Neuronal stem cell (in vitro differentiated cells): ENCODE measurements at places on chromosomes 1 and 21.

DNA sequence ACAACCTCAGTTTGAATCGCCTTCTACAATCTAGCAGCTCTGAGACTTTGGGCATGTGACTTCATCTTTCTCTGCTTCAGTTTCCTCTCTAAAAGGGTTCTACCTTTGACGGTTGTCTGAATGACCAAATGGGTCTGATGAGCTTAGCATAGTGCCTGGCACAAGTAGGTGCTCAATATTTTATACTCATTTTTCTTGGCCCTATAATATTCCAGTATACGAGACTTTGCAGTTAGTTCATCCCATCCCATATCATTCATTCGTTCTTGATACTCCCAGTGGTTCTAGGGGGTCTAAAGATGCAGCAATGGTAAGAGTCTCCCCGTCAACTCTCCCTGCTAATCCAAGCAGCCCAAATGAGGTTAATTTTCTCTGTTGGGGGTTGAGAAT, 67.6 kb downstream of the ALPL start:
- no peak for DNase-seq
- H3K4me1 ChIP-seq: peaks cover 19% of the 10 kb centered on the region
- no peak overlapping the region for H3K4me3 ChIP-seq
- H3K27ac ChIP-seq: no peak overlapping the region
- H3K27me3 ChIP-seq: no peaks in the 10 kb centered on the region
- H3K36me3 ChIP-seq: no peaks in the 10 kb centered on the region

DNA sequence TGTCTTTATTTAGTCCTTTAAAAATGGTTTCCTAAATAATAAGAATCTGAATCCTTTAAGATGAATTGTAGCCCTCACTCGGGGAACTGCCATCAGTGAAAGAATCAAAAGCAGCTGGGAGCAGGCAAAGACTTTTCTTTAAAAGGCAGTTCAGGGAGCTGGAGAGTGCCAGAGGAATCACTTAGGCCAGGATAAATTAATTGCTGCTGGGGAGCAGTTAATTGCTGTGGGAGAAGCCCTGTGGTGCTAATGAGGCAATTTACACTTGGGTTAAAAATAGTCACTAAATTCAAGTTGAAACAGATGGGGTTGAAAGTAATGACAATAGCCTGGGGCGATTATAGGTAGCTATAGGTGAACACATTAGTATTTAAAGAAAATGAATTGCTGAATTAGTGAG, 38.7 kb upstream of the COL24A1 start:
- H3K4me3 ChIP-seq: no peak overlapping the region
- peaks cover 4% of the 10 kb centered on the region for H3K4me1 ChIP-seq
- no peaks in the 10 kb centered on the region for H3K36me3 ChIP-seq
- H3K27me3 ChIP-seq: no peaks in the 10 kb centered on the region
- H3K27ac ChIP-seq: peak overlapping the region; percentile 52
- DNase-seq: peak; percentile 14

GRCh38 chr1:65958561-65959350, 166.1 kb downstream of the PDE4B start:
- peak; percentile 59 for DNase-seq
- H3K4me3 ChIP-seq: no peak overlapping the region
- H3K27ac ChIP-seq: no peak overlapping the region

GRCh38 chr1:67571406-67571805, 113.6 kb upstream of the GADD45A start:
- H3K4me3 ChIP-seq: no peak overlapping the region
- no peak for DNase-seq
- no peaks in the 10 kb centered on the region for H3K27me3 ChIP-seq

DNA sequence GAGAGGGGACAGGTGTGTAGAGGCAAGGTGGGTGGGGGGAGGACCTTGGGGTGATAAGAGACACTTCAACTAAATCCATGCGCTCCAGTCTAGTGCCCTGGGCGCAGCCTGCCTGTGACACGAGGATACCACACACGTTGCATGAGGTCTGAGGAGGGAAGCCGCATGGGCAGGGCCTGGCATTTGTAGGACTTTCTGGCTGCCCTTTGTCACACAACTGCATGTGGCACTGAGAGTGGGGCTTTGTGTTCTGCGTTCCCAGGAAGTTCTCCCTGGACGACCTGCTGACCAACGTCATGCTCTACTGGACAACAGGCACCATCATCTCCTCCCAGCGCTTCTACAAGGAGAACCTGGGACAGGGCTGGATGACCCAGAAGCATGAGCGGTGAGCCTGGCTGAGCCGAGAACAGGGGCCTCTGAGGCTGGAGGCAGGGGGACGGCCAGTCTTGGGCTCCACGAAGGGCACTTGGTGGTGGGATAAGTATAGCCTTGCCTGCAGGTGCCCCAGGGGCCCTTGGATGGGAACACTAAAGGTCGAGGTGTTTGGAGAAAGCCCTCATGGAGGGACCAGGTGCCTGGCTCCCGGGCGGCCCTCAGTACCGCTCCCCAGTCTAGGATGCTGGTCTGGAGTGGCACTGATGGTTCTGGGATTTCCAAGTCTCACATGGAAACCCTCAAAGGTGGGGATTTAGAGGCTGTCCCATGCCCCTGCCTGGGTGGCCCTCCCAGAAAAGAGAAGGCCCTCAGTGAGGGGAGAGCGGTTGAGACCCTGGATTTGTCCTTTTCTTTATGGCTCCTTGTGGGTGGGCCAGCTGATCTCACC, 34.5 kb downstream of the EPHX1 start:
- no peaks in the 10 kb centered on the region for H3K4me1 ChIP-seq
- no peaks in the 10 kb centered on the region for H3K27me3 ChIP-seq
- peaks cover 58% of the 10 kb centered on the region for H3K36me3 ChIP-seq
- no peak for DNase-seq

DNA sequence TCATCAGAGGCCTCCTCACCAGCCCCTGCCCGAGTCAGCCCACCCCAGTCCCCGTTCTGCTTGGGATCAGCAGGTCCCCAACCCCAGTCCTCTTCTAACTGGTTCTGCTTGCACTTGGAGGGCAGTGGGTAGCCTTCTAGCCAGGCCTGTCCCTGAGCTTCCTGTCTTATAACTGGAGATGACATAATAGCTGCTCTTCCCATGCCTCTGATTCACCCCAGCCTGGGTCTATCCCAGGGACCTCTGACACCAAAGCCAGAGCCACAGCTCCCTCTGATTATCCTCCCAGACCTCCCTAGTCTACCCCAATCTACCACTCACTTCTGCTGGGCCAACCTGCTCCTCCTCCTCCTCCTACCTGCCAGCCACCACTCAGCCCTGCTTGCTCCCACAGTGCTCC, 31.4 kb downstream of the IQGAP3 start:
- no peak overlapping the region for H3K27ac ChIP-seq
- H3K4me3 ChIP-seq: no peak overlapping the region
- no peaks in the 10 kb centered on the region for H3K4me1 ChIP-seq
- peaks cover 97% of the 10 kb centered on the region for H3K36me3 ChIP-seq
- no peak for DNase-seq

DNA sequence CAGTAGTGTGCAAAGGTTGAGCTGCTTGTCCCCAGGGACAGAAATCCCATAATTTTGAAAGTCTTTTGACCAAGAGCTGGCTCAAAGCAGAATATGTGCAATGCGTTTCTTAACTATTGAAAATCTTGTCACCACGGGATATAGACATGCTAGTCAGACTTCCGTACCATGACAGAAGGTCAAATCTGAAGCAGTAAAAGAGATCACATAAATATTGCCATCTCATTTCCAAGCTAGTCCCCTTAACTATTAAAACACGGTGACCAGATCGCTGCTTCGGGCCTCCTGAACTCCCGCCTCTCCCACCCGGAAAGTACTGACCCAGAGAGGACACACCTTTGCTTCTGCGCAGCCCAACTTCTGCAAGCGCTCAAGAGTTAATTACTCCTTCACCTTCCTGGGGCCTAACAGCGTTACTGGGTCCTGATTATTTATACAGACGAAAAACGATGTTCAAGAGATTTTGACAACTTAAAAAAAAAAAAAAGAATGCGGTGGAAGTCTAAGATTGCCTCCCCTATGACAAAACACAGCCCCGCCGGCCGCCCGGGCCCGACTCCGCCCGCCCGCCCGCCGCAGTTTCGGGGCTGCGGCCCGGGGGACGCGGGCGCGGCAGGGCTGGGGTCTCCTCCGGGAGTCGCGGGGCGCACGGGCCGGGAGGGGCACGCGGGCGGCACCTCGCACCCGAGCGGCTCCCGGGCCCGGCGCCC, 692 bp downstream of the SORT1 start:
- H3K4me1 ChIP-seq: peaks cover 33% of the 10 kb centered on the region
- no peaks in the 10 kb centered on the region for H3K27me3 ChIP-seq
- peak overlapping the region; percentile 99 for H3K4me3 ChIP-seq
- no peak for DNase-seq

GRCh38 chr1:206834711-206835110, 30.7 kb upstream of the IL20 start:
- H3K4me3 ChIP-seq: no peak overlapping the region
- no peak overlapping the region for H3K27ac ChIP-seq
- no peaks in the 10 kb centered on the region for H3K36me3 ChIP-seq
- H3K4me1 ChIP-seq: no peaks in the 10 kb centered on the region

DNA sequence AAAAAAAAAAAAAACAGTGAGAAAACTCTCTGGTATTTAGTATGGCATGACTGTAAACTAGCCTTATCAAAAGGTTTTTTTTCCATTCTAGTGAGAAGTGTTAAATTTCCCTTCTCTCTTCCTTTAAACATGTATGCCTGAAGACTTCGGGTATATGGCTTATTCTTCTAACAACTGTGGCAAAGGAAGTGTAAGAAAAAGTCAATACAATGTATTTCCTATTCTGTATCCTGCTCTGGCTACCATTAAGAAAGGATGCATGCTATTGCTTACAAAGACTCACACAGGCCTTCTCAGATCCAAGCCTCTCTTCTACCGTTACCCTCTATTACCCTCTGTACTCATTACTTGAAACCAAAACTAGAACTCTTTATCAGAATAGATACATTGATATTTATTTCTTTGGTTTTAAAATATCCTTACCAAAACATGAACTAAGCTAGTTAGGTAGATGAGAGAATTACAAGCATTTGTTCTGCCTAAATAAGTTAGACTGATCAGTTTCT, 8.4 kb downstream of the CEPT1 start:
- no peak overlapping the region for H3K27ac ChIP-seq
- H3K27me3 ChIP-seq: no peaks in the 10 kb centered on the region
- H3K36me3 ChIP-seq: peaks cover 72% of the 10 kb centered on the region
- no peak overlapping the region for H3K4me3 ChIP-seq
- no peak for DNase-seq

DNA sequence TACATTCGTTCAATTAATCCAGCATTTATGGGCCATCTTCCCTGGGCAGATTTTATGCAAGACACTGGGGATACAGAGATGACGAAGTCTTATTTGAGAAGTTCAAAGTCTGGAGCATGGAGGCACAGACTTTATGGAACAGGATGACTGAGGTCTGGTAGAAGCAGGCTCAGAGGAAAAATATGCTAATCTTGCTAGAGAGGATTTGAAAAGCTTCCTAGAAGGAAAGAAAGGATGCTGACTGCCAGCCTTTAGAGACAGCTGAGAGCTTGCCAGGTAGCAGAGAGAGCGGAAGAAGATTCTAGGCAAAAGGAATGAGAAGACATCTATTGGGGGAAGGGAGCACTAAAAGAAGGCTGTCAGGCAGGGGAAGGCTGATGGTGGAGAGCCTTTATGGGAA, 75.5 kb upstream of the ATP5PO start:
- DNase-seq: no peak
- H3K4me3 ChIP-seq: no peak overlapping the region

GRCh38 chr1:54869173-54869851, 17.7 kb downstream of the DHCR24 start:
- no peak for DNase-seq
- peaks cover 67% of the 10 kb centered on the region for H3K36me3 ChIP-seq
- H3K27ac ChIP-seq: no peak overlapping the region
- H3K4me3 ChIP-seq: no peak overlapping the region
- H3K4me1 ChIP-seq: no peaks in the 10 kb centered on the region

- H3K27me3 ChIP-seq: no peaks in the 10 kb centered on the region
- no peak overlapping the region for H3K4me3 ChIP-seq
- H3K4me1 ChIP-seq: no peaks in the 10 kb centered on the region
- no peaks in the 10 kb centered on the region for H3K36me3 ChIP-seq
- H3K27ac ChIP-seq: no peak overlapping the region
Measured at GRCh38 chr1:199794105-199794863, 233.2 kb upstream of the NR5A2 start.

DNA sequence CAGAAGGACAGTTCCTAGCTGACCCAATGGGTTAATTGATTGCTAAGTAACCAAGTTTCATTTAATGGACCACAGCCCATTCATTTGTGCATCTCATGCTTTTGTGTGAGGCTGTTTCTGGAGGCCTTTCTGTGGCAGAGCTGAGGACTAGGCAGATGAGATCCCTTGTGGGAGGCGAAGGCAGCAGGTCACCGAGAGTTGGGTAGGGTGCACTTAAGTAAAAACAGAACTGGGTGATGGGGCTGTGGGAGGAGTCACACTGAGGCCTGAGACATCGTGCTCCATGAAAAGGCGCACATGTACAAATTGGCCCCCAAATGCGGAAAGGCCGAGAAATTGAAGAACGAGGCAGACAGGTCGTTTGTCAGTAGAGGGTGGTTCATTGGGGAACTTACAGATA, 60.9 kb downstream of the S100B start:
- H3K4me3 ChIP-seq: no peak overlapping the region
- H3K27ac ChIP-seq: no peak overlapping the region
- H3K4me1 ChIP-seq: no peaks in the 10 kb centered on the region
- H3K36me3 ChIP-seq: peaks cover 98% of the 10 kb centered on the region

GRCh38 chr1:33306653-33307493, 14.0 kb downstream of the A3GALT2 start:
- peaks cover 11% of the 10 kb centered on the region for H3K27me3 ChIP-seq
- peak overlapping the region; percentile 60 for H3K4me3 ChIP-seq
- DNase-seq: no peak
- no peaks in the 10 kb centered on the region for H3K4me1 ChIP-seq

- no peaks in the 10 kb centered on the region for H3K4me1 ChIP-seq
- no peak overlapping the region for H3K27ac ChIP-seq
- DNase-seq: no peak
- H3K4me3 ChIP-seq: no peak overlapping the region
- H3K36me3 ChIP-seq: no peaks in the 10 kb centered on the region
- H3K27me3 ChIP-seq: no peaks in the 10 kb centered on the region
Measured at GRCh38 chr1:170407138-170407537, 124.8 kb upstream of the GORAB start.

- no peak overlapping the region for H3K27ac ChIP-seq
- no peaks in the 10 kb centered on the region for H3K27me3 ChIP-seq
- H3K36me3 ChIP-seq: peaks cover 2% of the 10 kb centered on the region
Measured at GRCh38 chr1:246933893-246934292, 2.1 kb upstream of the AHCTF1 start.

GRCh38 chr1:206579747-206580437, 32.4 kb downstream of the EIF2D start:
- no peaks in the 10 kb centered on the region for H3K27me3 ChIP-seq
- H3K4me3 ChIP-seq: no peak overlapping the region
- no peak for DNase-seq
- no peaks in the 10 kb centered on the region for H3K4me1 ChIP-seq
- no peaks in the 10 kb centered on the region for H3K36me3 ChIP-seq
